ENCODE measurements at places on chromosomes 16 and 17.
A peak's percentile ranks its signal among the peaks of the same experiment; 100 is the strongest.

GRCh38 chr17:76500747-76501017, 541 bp downstream of the RHBDF2 start:
- no peak for DNase-seq

DNA sequence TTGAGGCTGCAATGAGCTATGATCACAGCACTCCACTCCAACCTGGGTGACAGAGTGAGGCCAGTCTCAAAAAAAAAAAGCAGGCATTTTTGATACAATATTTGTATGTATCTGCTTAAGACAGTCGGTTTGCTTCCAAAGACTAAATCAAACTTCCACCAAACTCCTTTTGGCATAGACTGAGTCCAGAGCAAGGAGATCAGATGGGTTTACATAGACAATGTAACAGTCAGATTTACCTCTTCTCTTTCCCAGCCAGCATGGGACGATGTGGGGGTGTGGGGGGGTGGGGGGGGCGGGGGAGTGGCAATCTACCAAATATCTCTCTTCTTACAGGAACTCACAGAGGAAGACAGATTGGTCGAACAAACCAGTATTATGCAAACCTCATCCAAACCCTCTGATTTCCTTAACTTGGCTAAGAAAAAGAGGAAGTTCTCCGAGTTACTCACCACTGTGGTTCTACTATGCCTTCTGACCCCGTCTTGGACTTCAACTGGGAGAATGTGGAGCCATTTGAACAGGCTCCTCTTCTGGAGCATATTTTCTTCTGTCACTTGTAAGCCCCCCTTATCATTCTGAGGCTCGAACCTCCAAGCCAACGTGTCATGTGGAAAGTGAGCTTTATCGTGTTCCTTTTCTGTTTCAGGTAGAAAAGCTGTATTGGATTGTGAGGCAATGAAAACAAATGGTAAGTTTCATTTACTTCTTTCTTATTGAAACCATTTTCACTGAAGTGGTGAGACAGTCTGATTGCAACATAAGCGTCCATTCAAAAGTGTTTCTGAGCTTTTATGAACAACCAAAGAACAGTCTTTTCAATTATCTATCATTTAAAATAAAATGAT, at the start of gene MILR1:
TSS of gene MILR1 (plus strand) at position 451 of the 848 bp plus-strand sequence. CDS start at position 505, 54 bp downstream.
- DNase-seq: no peak

DNA sequence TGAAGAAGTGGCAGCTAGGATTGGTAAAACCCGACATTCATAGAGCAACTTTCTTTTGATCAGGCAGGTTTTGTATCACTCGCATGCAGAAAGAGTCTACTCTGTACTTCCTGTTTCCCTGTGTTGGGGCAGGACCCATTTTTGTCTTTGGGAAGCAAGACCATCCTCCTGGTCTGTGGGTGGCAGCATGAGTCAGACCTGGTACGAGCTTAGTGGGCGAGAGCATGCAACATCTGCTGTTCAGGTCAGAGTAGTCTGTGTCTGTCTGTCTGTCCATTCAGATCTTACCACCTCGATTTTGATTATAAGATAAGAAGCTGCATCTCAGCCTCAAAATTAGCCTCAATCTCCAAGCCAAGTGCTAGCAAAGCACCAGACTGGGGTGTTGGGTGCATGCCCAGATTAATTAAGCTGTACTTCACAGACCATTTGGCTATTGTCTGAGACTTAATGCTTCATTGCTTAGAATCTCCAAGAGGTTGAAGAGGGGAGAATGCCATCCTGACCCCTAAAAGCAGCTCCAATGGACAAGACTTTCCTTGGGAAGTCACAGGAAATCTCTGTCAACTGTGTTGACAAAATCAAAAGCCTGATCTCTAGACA, 110.9 kb downstream of the XYLT1 start:
- DNase-seq: no peak

DNA sequence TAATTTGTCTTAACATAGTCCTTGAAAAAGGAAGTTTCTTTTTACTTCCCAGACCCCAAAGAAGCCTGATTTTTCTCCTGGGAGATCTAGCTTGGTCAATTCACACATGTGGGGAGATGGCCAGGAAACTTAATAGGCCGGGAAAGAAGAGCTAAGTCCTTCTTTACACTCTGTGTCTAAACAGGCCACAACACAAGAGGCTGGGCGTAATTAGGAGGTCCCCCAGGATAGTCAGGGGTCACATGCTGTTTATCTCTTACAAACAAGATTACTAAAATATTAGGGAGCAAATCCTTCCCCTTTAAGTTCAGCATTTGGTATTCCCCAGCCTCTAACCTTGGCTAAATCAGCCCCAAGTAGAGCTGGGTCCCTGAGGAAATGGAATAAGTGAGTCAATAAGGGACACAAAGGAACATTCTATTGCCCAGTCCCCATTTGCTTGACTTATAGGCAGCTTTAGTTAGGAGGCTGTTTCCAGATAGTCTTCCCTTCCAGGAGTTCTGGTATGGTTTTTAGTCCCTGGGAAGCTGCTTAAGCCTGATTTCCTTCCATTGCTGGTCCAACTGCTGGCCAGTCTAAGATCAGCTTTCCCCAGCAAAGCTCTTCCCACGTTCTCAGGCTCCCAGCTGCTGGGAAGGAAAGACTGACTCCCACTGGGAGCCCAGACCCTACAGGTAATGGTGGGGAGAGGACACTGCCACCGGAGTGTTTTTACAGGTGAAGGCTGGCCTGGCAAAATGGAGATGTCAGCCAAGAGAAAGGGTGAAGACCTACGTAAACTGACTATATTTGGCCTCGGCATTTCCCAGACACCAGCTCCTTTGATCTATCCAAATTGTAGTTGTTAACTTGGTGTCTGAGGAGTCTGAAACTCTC, 14.1 kb upstream of the HOXB9 start:
- peak; percentile 2 for DNase-seq

- no peak for DNase-seq
Measured at GRCh38 chr17:65586899-65587298, 25.5 kb upstream of the AXIN2 start.

- DNase-seq: no peak
Measured at GRCh38 chr17:62901544-62901943, 64.5 kb upstream of the TANC2 start.

DNA sequence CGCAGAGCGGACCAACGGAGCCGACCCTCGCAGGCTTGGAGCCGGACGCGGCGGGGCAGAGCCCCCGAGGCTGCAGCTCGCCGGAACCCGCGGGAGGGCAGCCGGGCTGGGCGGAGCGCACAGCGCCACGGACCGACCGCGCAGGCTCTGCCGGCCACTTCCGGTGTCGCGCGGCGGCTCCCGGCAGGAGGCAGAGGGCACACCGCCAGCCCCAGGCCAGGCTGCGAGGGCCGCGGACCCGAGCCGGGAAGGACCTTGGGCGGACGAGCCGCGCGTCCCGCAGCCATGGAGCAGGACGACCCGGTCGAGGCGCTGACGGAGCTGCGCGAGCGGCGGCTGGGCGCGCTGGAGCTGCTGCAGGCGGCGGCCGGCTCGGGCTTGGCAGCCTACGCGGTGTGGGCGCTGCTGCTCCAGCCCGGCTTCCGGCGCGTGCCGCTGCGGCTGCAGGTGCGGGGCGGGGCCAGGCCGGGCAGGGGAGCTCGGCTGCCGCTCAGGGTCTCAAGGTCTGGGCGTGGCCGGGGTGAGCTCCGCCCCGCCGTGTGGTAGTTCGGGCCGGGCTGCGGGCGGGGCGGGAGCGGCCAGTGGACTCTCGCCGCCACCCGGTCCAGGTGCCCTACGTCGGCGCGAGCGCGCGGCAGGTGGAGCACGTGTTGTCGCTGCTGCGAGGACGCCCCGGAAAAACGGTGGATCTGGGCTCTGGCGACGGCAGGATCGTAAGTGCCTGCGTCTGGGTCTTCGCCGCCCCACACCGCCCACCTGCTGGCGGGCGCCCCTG, at the start of gene ANTKMT:
TSS of gene ANTKMT (plus strand) at position 157 of the 775 bp plus-strand sequence. CDS start at position 286, 129 bp downstream.
- peak; percentile 89 for DNase-seq

- peak; percentile 83 for DNase-seq
Measured at GRCh38 chr16:84514874-84515835, 10.7 kb upstream of the MEAK7 start.

DNA sequence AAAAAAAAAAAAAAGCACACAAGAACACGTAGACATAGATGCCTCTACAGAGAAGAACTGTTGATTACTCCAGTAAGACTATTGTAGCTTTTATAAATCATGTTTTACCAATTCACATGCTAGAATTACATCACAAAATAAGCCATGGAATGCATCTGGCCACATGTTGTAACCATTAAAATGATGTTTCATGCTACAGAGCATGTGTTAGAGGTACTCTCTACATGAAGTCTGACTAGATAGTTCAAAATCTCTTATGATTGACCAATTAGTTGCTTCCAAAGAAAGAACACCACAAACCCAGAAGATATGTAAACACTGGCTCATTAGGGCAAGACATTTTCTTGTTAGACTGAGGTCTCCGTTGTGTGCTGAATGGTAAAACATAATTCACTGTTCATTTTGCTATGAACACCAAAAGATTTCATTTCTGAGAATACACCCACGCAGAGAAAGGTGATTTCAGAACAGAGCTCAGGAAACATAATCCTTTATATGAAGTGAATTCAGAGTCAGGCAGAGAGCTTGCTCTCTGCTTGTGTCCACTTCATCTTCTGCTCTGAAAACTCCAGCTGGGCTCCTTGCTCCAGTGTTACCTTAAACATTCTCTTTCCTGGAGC, 411.4 kb upstream of the SOX9 start:
- no peak for DNase-seq

- no peak for DNase-seq
Measured at GRCh38 chr17:34511931-34512330, 67.5 kb upstream of the TMEM132E start.

GRCh38 chr16:75620326-75621169, 2.5 kb downstream of the ADAT1 start:
- DNase-seq: peak; percentile 34

- DNase-seq: peak; percentile 60
Measured at GRCh38 chr17:74152591-74153455, 50.7 kb upstream of the RPL38 start.

GRCh38 chr17:27868565-27868964, 24.6 kb downstream of the LYRM9 start:
- DNase-seq: no peak

GRCh38 chr16:55471448-55472097, 7.4 kb upstream of the MMP2 start:
- no peak for DNase-seq
